ENCODE measurements at places on chromosomes 2 and 18.

DNA sequence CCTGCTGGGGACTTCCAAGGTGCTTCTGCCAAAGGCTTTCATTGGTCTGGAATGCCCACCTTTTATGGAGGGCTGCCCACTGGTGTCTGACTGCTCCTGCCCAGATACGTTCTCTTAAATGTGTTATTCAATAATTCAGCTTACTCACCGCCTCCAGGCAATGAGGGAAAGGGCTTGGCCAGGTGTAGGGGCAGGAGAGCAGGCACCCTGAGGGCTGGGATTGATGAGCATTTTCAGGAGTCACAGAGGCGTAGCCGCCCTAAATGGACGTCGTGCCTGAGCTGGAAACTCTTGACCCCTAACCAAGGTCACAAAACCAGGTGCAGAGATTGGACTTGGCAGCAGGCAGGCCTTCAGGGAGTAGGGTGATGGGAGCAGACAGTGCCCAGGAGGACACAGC is 26.8 kb downstream of the MAL start:
- DNase-seq, result no peak

- DNase-seq, result no peak
These were observed 15.7 kb downstream of the CCDC85A start for GRCh38 chr2:56199492-56199891.

GRCh38 chr2:67836866-67837265 is 225.9 kb downstream of the C1D start:
- no peak for DNase-seq

GRCh38 chr2:231272991-231273390 is 74.6 kb downstream of the ARMC9 start:
- DNase-seq, result no peak

- no peak for DNase-seq
These were observed 16.9 kb upstream of the KCNG3 start for GRCh38 chr2:42510608-42511243.

GRCh38 chr2:176636401-176636800 is 367.2 kb downstream of the MTX2 start:
- DNase-seq, result no peak

GRCh38 chr2:60469536-60470317 is 83.7 kb downstream of the BCL11A start:
- DNase-seq, result no peak

- DNase-seq, result no peak
These were observed 37.7 kb upstream of the SYT4 start for GRCh38 chr18:43314941-43315340.

- DNase-seq, result no peak
These were observed 169.2 kb upstream of the LRRTM1 start for GRCh38 chr2:80473796-80474195.

GRCh38 chr2:208945719-208946256 is 478.1 kb upstream of the MAP2 start:
- DNase-seq, result no peak

Data from retinal pigment epithelial cell (primary cell).